ENCODE measurements at places on chromosomes 12 and 14.

GRCh38 chr12:57237932-57238853, 8.7 kb downstream of the SHMT2 start:
- DNase-seq, result no peak

GRCh38 chr14:92248696-92249095, 74.3 kb upstream of the SLC24A4 start:
- no peak for DNase-seq

GRCh38 chr12:108691998-108692808, 39.1 kb downstream of the CORO1C start:
- DNase-seq, result no peak

DNA sequence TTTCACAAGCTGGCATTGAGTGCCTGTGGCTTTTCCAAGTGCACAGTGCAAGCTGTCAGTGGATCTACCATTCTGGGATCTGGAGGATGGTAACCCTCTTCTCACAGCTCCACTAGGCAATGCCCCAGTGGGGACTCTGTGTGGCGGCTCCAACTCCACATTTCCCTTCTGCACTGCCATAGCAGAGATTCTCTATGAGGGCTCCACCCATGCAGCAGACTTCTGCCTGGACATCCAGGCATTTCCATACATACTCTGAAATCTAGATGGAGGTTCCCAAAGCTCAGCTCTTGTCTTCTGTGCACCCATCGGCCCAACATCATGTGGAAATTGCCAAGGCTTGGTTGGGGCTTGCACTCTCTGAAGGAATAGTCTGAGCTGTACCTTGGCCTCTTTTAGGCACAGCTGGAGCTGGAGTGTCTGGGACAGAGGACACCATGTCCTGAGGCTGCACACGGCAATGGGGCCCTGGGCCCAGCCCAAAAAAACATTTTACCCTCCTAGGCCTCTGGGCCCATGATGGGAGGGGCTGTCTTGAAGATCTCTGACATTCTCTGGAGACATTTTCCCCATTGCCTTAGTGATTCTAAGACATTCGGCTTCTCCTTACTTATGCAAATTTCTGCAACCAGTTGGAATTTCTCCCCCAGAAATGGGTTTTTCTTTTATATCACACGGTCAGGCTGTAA, 313.3 kb upstream of the SFSWAP start:
- no peak for DNase-seq

DNA sequence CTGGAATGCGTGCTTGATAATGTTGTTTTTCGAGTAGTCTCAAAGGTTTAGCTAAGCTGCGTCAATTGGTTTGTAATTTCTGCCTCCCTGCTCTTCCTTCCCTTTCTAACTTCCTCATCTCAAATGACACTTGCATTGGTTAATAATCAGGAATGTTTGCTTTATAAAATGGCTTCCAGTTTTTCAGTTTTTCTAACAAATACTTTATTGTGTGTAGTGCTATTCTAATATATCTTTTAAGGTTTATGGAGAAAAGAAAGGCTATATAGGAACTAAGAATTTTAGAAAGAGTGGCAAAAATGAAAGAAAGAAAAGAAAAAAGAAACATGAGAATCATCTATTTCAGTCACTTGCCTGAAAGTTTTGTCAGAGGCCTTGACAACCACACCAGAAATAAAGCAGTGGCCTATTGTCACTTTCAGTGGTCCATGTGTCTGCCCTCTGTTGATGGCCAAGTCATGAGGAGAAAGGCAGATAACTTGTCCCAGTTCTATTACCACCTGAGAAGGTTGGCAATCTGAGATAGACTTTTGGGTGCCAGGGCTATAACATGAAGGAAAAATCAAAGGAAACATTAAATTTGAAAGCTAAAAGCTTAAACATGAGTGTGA, 221.9 kb upstream of the KITLG start:
- DNase-seq, result no peak

DNA sequence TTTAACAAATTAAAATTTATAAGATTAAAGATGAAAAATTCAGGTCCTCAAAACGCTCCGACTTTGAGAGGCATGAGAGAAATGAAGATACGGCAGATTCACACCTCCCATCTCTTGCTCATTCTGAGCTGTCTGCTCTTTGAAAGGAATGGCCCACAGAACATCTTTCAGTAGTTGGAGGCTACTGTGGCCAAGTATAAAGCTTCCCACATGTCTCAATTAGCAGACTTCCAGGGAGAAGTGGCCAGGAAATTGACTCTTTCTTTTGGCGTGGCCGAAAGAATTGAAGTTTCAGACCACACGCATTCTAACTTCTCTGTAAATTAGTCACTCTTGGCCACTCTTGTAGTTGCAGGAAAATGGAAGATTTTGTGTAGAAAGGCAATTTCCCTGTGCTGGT, 129.2 kb downstream of the DIP2B start:
- no peak for DNase-seq

Measured in brain pericyte (primary cell).